Activated T-helper 2 cell treated with anti-CD3 and anti-CD28 coated beads, Interferon-gamma antibody, Interleukin-2, Interleukin-4, amounts not matched to agents 10 μg/mL and 5 μg/mL and 100 μg/mL, durations not matched to agents 14 hours and 24 hours and 36 hours (primary cell): ENCODE measurements at places on chromosomes 2 and 18. TPM values are rescaled to one million over a fixed set of nuclear protein-coding genes. Genes with fewer than 3 reads are reported as not detected.

ITGA4 gene
- total RNA-seq, result 96.5 and 106 TPM in 2 replicates

PKDCC gene
- 0.11 TPM in 1 of 2 replicates, not detected in the other for total RNA-seq

DNA sequence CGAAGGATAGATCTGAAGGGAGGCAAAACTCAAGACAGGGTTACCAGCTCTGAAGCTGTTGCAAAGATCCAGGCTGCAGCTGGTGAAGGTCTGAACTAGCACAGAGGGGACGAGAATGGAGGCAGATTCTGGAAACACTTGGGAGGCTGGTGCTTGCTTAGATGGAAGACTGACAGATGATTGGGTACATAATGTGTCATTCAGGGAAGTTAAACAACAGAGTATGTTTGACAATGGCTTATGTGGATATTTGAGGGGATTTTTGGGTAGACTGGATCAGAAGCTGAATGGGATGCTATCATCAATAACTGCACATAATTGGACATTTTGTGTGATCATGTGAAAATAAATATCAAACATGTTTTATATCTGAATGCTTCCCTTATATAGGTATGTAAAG is 2.3 kb upstream of the ZNF396 start:
- H3K27me3 ChIP-seq, result peaks cover 27% of the 10 kb centered on the region
- H3K36me3 ChIP-seq, result no peaks in the 10 kb centered on the region
- peaks cover 8% of the 10 kb centered on the region for H3K4me1 ChIP-seq
- H3K27ac ChIP-seq, result no peak overlapping the region
- no peak for DNase-seq
- no peak overlapping the region for H3K4me3 ChIP-seq

GRCh38 chr2:70090706-70091334 is 3.5 kb downstream of the PCBP1 start:
- H3K27ac ChIP-seq, result peak overlapping the region; percentile 97
- no peak for DNase-seq
- H3K36me3 ChIP-seq, result peaks cover 50% of the 10 kb centered on the region
- peak overlapping the region; percentile 98 for H3K4me3 ChIP-seq

- peaks cover 7% of the 10 kb centered on the region for H3K36me3 ChIP-seq
- peaks cover 7% of the 10 kb centered on the region for H3K4me1 ChIP-seq
- peaks cover 41% of the 10 kb centered on the region for H3K27me3 ChIP-seq
- DNase-seq, result no peak
- no peak overlapping the region for H3K4me3 ChIP-seq
- no peak overlapping the region for H3K27ac ChIP-seq
Observed at GRCh38 chr2:106065268-106065982, 128.7 kb downstream of the UXS1 start.

GRCh38 chr2:191557841-191558240 is 120.1 kb upstream of the NABP1 start:
- H3K4me3 ChIP-seq, result no peak overlapping the region
- no peak for DNase-seq
- peaks cover 20% of the 10 kb centered on the region for H3K27me3 ChIP-seq
- peaks cover 13% of the 10 kb centered on the region for H3K4me1 ChIP-seq
- no peaks in the 10 kb centered on the region for H3K36me3 ChIP-seq

GRCh38 chr2:7094231-7094741 is 177.1 kb downstream of the RNF144A start:
- no peaks in the 10 kb centered on the region for H3K36me3 ChIP-seq
- H3K27me3 ChIP-seq, result no peaks in the 10 kb centered on the region
- no peak overlapping the region for H3K27ac ChIP-seq
- DNase-seq, result no peak
- H3K4me3 ChIP-seq, result no peak overlapping the region
- H3K4me1 ChIP-seq, result peaks cover 8% of the 10 kb centered on the region

DNA sequence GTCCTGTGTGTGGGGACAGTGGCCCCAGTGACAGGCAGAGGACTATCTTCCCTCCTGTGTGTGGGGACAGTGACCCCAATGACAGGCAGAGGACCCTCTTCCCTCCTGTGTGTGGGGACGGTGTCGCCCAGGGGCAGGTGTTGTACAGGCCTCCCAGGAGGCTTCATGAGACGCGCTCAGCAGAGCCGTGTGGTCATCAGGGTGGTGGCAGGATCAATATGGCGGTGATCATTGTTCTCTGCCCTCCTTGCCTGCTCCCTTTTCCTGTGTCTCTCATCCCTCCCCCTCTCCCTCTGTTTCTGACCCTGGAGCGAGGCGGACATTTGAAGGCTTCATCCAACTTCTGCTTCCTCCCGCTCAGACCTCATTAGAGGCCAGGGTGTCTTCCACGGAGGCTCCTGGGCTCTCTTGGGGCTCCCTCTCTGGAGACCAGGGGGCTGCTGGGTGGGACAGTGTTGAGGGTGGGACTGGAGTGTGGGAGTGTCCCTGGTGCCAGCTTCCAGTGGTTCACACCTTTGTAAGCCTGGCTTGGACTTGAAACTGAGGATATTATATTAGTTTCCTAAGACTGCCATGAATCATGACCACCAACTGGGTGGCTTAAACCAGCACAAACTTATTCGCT is 59.5 kb downstream of the ACKR3 start:
- H3K27ac ChIP-seq, result no peak overlapping the region
- H3K4me3 ChIP-seq, result no peak overlapping the region
- no peak for DNase-seq
- no peaks in the 10 kb centered on the region for H3K36me3 ChIP-seq
- no peaks in the 10 kb centered on the region for H3K27me3 ChIP-seq
